ENCODE measurements at places on chromosomes 5 and 9.

DNA sequence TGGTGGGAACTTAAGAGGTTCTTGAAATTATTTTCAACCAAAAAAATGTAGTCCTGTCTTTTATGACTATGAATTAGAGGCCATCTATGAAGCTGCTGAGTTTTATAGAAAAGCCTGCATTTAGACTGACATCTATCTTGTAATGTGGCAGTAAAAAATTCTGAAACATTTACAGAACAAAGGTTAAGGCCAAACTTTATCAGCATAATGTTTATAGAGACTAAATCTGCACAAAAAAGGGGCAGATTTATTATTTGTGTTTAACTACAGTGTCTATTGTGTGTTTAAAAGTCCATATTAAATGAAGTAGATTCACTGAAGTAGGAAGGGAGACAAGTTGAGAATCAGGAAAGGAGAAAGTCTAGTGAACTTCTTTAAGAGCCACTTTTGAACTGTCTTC lies 37.3 kb upstream of the ANKRD34B start:
- no peak for DNase-seq

DNA sequence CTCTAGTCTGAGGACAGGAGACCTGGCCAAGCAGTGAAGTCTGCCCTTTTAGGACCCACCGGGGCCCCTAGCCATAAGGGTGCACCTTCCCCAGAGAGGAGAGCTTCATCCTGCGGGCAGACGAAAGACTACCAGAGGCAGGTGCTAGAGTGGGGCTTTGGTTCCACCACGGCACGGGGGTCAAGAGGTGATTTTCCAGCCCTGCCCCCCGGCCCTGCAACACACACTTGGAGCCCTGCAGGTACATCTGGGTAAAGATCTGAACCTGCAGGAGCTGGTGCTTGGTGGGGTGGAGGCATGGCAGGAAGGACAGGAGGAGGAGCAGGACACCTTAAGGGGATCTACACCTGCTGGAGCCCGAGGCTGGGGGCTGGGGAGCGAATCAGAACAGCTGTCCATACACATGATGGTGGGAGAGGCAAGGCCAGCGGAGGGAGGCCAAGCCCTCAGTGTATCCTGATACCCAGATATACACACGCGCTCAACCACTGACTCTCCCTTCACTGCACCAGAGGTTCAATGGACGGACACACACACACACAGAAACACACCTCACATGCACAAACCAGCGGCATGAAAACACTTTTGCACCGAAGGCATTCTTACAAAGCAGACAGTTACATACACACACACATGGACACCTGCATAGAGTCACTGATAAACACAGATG lies 98.4 kb upstream of the MVB12B start:
- no peak for DNase-seq

DNA sequence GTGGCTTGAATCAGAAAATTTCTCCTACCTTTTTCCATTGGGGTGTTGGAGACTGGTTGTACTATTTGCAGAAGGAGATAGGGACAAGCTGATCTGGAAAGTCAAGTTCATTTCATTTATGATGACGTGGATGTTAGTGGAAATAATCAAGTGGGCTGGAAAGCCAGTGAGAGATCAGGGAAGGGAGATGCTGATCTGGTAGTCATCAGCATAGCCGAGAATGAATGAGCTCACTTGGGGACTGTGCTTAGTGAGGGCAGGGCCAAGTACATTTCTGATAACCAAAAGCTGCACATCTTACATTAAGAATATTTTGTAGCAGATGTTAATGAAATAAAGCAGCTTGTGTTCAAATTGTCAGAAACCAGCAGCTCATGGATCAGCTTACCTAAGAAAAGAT lies 12.1 kb downstream of the MAN2A1 start:
- DNase-seq: no peak

DNA sequence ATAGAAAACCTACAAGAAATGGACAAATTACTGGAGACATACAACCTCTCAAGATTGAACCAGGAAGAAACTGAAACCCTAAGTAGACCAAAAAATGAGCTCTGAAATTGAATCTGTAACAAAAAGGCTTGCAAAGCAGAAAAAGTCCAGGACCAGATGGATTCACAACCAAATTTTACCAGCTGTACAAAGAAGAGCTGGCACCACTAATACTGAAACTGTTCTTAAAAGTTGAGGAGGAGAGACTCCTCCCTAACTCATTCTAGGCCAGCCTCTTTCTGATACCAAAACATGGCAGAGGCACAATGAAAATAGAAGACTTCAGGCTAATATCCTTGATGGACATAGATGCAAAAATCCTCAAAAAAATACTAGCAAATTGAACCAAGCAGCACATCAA lies 542.3 kb downstream of the CYLC2 start:
- DNase-seq: no peak

- no peak for DNase-seq
Measured at GRCh38 chr5:43675357-43675756, 72.4 kb downstream of the NNT start.

GRCh38 chr5:44538797-44539601 lies 149.8 kb upstream of the FGF10 start:
- no peak for DNase-seq

GRCh38 chr9:121050128-121050988 lies at the start of gene C5:
C5 (minus strand) TSS chr9:121050275; CDS start chr9:121050246, 29 bp downstream.
- DNase-seq: no peak

GRCh38 chr5:172350212-172351181 lies 66.9 kb upstream of the UBTD2 start:
- DNase-seq: no peak
